ENCODE measurements at places on chromosomes 7 and 10.

GRCh38 chr10:78454123-78454645 lies 420.5 kb downstream of the RPS24 start:
- no peak for DNase-seq

GRCh38 chr10:70858759-70859158 lies 29.6 kb downstream of the PCBD1 start:
- peak; percentile 22 for DNase-seq

DNA sequence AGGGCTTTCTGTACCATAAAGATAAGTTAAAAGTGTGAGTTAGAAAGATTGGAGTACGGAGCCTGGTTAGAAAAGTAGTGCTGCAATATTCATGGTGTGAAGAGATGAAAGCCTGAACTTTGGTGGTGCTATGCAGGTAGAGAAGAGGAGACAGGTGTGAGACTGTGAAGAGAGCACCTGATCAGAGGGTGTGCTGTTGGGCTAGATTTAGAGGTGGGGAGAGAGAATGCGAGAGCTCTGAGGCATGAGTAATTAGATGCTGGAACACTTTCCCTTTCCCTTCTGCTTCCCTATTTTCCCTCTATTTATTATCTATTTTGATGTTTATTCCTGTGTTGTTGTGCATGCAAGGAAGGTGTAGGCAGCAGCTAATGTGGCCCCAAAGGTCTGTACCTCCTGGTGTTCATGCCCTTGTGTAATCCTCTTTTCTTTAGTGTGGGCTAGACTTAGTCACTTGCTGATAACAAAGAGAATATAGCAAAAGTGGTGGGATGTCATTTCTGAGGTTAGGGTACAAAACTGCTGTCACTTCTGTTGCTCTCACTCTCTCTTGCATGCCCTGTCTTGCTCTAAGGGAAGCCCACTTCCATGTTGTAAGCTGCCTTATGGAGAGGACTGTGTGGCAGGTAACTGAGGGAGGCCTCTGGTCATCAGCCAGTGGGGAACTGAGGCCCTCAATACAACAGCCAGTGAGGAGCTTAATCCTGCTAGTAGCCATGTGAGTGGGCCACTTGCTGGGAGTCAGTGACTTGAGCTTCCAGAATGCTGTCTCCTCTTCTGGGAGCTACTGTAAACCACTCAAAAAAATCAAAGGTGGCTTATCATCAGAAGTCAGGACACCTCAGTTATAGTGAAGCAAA lies 2.6 kb upstream of the ATXN7L1 start:
- DNase-seq = no peak

- DNase-seq = no peak
Observed at GRCh38 chr7:129457101-129457500, 22.9 kb downstream of the STRIP2 start.

DNA sequence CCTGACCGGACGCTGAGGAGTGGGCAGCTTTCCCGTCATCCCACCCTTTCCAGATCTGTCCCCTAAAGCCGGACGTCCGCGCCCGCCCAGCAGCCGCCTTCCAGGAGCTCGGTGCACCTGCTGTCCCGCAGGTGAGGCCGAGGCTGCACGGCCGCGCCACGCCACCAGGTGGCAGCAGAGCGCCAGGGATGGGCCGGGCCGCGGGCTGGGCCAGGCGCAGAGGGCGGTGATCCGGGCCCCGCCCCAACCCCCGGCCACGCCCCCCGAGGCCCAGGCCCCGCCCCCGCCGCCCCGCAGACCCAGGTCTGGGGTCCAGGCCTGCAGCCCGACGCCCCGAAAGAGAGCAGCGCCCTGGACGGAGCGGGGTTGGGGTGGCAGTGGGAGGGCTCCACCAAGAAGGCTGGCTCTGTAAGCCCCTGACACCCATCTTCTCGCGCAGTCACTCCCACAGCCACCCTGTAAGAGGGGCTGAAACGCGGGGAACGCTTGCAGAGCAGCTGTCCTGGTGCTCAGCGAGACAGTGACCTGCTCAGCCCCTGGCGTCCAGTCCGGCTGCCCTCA lies 32.2 kb downstream of the FOXL3 start:
- peak; percentile 55 for DNase-seq

DNA sequence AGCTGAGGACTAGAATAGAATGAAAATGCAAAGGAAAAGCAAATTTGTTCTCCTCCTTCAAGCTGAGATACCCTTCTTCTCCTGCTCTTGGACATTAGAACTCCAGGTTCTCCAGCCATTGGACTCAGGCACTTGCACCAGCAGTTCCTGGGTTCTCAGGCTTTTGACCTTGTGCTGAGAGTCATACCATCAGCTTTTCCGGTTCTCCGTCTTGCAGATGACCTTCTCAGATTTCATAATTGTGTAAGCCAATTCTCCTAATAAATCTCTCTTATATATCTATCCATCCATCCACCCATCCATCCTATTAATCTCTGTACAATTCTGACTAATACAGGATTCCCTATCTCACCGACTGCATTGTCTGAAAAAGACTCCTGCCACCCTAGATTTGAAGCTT lies 108.3 kb downstream of the AHR start:
- no peak for DNase-seq
